ENCODE measurements at places on chromosomes 13 and 19.

DNA sequence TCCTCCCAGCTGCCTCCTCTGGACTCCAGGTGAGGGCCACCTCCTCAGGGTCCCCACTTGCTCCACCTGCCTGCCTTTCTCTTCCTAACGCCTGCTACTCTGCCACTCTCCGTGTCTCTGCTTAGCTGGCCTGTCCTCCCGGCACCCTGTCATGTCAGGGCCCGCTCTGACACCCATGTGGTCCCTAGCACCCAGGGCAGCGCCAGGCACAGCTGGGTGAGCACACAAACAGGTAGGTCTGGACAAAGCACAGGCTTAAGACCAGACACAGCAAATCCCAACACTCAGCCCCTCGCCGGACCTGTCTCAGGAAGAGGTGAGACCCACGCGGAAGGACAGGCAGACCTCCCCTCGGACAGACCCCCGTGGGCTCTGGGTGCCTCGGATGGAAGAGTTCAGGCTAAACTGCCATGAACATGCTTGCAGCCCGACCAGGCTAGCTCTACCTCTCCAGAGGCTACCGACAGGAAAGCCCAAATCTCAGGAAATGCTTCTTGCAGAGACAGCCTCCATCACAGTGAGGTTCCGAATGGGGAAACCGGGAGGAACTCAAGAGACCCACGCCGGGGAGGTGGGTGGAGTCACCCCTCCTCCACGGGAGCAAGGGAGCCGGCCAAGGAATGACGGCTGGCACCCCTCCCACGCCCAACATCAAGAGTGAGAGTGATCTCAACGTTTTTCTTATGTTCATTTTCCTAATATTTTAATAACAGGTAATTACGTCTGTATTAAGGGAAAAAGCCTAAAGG lies 12.5 kb downstream of the ZNF787 start:
- peak; percentile 48 for DNase-seq

- peak; percentile 18 for DNase-seq
These were observed at the start of gene F7 for GRCh38 chr13:113105032-113105920. Gene F7, plus strand, starts transcription at chr13:113105791. Its CDS starts 51 bp downstream, at chr13:113105842.

GRCh38 chr13:26133286-26133685 lies 81.5 kb upstream of the SHISA2 start:
- no peak for DNase-seq

GRCh38 chr13:30721936-30722335 lies 13.4 kb upstream of the ALOX5AP start:
- DNase-seq = no peak

GRCh38 chr13:77545626-77546412 lies 10.3 kb downstream of the SCEL start:
- no peak for DNase-seq

DNA sequence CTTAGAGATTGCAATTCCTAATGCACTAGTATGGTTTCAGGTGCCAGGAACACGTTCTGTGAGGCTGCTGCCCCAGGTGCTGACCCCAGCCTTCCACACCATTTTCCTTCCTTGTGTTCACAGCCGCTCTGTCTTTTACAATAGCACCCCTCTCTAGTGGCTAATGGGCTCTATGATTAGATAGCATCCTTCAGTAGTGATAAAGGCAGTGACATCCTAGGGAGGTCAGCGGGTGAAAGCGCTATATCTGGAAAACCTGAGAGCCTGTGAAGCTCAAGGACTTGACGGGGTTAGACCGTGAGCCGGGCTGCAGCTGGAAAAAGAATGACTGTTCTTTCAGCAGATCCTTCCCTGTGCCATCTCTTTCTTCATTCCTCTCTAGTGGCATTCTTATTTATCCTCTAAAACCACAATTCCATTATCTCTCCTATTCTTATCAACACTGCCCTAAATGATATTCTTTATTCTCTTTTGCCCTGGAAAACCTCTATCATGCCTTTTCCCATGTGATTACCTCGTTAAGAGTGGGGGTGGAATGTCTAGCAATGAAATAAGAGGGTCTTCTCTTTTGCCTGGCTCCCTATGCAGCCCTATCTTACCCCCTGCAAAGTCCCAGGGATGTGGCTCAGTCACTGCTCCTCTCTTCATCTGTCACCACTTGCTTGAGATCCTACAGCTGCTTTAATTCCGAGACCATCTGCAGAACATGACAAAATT lies 21.8 kb downstream of the ALOX5AP start:
- DNase-seq = no peak

- peak; percentile 78 for DNase-seq
These were observed 82.2 kb downstream of the MIPEP start for GRCh38 chr13:23806874-23807526.

DNA sequence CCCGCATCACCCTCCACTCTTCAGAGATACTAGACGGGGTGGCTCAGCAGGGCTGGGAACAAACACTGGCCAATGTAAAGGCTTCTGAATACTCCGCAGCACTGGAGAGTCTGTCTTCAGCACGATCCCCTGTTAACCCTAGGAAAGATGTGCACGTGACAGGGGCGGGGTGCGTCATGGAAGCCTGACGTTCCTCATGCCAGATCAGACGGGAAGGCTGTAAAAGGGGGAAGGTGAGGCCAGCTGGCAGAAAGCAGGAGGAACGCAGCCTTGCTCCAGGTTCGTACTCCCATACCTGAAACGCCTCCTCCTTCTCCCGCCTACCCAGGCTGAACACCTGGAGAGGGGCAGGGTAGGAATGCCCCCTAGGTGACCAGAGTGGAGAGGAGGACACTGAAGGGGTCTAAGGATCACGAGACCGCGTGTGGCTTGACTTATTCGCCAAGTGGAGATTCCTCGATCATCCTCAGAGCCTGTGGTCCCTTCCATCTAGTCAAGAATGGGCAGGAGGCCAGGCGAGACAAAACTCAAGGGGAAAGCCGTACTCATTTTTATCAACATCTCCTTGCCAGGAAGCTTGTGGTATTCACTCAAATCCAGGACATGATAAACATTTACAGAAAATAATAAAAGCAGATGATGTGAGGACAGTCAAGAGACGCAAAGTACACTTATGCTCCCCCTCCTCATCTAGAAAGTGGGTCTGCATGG lies 18.2 kb upstream of the FFAR2 start:
- no peak for DNase-seq

- peak; percentile 55 for DNase-seq
These were observed 208.0 kb downstream of the SPRY2 start for GRCh38 chr13:80132741-80133601.

DNA sequence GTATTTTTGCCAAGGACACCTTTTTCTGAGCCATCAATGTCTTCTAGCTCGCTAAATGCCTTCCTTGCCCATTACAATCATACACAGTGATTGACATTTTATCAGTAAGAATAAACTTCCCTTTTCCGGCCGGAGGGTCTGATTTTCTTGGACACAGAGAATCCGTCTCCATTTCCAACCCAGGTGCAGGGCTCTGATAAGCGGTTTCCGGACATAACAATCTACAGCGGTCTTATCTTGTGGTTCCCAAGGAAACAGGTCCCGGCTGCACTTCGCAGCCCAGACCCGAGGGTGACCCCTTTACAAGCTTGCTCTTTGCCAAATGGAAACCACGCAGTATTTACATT lies 5.1 kb upstream of the ZNF77 start:
- no peak for DNase-seq

- no peak for DNase-seq
These were observed 28.5 kb downstream of the ATP11A start for GRCh38 chr13:112718318-112718717.

- peak; percentile 44 for DNase-seq
These were observed 1.1 kb downstream of the SHISA2 start for GRCh38 chr13:26050568-26051230.

DNA sequence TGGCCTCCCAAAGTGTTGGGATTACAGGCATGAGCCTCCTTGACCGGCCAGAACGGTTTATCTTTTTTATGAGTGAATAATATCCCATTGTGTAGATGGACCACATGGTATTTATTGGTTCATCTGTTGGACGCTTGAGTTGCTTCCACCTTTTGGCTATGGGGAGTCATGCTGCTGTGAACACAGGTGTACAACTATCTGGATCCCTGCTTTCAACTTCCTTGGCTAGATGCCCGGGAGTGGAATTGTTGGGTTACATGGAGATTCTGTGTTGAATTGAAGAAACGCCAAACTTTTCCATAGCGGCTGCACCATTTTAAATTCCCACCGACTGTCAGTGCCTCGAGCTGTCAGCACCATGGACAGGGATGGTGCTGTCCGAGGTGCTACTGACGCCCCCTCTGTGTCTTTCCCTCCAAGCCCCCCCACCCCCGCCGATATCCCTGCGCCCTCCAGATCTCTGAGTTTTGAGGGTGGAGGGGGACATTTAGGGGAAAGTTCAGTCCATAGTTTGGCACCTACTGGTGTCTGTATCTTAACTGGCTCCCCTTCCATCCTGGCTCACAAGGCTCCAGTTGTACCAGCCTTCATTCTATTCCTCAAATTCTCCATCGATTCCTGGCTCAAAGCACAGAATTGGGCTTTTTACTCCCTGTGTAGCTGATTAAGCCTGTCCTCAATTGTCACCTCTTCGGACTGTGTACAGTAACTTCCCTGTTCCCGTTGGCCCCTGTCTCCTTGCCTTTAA lies 27.3 kb downstream of the PNPLA6 start:
- DNase-seq = peak; percentile 11

DNA sequence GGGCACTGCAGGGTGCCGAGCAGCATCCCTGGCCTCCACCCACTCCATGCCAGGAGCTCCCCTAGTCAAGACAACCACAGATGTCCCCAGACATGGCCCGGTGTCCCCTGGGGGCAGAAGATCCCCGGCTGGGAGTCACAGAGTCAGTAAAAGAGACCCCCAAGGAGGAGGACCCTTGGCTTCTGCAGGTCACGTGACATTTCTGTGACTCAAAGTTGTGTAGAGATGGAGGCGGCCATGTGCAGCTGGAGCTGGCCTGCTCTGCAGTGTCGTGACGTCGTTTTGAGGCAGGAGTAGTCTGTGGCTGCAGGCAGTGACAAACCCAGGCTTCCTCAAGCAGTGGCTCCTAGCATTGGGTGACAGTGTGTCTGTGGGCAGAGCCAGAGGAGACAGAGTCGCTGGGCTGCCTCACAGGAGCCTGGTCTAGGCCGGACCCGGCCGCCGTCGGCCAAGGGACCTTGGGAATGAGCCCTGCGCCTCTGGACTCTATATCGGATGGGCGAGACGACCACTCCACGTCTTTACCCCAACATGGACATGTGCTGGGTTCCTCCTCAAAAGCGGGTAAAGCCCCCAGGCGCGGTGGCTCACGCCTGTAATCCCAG lies 7.7 kb upstream of the DIRAS1 start:
- DNase-seq = no peak

GRCh38 chr19:14515501-14516047 lies 2.6 kb downstream of the DNAJB1 start:
- DNase-seq = no peak

GRCh38 chr19:14096272-14096992 lies 5.9 kb upstream of the SAMD1 start:
- DNase-seq = no peak

GRCh38 chr13:29434217-29434945 lies 161.1 kb downstream of the SLC7A1 start:
- no peak for DNase-seq

DNA sequence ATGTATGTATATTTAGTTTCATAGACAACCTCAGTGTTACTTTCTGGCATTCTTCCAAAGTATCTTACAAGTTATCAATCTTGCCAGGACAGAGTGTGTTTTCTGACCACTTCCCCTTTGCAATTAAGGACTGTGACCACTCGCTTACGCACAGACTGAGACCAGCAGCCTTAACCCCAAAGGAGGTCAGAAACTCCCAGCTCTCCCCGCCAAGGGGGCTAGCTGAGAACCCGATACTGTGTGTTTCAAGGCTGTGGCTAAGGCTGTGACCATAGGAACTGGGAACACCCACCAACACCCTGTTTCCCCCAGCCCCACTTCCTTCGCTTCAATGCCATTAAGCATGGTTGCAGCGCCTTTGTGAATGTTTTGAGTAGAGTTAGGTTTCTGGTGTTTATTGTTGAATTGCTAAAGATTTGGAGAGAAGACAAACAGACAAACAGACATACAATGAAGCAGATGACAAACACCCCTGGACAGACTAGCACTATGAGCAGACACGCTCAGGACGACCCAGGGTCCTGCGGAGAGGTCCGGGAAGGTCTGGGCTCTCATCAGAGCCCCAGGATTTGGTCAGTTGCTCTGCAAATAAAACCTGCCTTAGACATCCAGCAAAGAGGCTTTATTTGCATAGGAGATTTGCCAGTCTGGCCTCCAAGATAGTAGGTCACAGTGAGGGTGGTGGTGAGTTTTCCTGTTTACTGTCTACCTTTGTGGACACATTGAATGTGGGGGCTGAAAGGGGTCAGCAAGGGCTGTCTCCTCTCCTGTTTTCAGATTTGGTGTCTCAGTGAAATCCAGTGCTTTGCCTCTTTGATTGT lies 25.0 kb upstream of the TNFSF11 start:
- DNase-seq = no peak

DNA sequence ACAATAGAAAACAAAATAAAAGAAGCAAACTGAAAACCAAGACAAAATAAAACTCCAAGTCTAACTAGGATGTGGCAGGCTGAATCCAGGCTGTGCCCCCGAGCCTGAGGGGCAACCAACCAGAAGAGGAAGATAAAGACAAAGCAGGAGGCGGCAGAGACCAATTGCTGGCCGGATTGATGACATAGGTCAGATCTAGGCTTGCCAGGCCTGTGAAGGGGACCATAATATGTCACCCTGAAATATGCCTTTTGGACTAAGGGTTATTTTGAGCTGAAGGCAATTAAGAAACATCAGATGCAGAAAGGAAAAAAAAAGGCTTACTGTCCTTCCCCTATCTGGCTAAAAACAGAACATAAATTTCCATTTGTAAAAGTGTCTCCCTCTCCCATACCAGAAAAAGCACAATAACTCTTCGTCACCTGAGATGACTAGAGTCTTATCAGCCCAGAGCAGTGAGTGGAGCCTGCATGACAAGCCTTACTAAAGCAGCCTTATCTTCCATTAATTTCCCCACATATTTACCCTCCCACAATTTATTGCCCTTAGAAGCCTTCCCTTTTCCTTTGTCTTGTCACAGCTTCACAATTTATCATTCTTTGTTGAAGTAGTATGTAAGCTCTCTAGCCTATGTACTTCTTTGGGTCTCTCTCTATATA lies 22.8 kb downstream of the ATP8A2 start:
- DNase-seq = no peak

- DNase-seq = peak; percentile 34
These were observed 3.1 kb upstream of the NEK3 start for GRCh38 chr13:52162279-52163101.

GRCh38 chr19:47723581-47723940 lies 10.3 kb downstream of the EHD2 start:
- peak; percentile 87 for DNase-seq

- DNase-seq = no peak
These were observed 289.2 kb downstream of the FGF9 start for GRCh38 chr13:21960108-21960507.

DNA sequence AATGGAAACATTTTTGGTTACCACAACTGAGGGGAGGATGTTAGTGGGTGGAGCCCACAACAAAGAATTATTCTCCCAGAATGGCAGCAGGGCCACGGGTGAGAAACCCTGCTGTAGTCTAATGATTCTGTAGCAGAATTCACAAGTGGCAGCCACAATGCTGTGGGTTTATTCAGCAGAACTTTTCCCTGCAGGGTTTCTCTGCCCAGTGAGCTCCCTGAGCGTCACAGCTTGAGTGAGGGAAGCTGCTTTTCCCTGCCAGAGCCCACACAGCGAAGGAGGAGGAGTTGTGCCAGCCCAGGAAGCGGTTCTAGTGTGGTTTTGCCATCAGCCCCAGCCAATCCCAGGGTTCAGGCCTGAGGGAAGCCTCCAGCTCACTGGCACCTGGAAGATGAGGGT lies 4.4 kb downstream of the ATP12A start:
- peak; percentile 13 for DNase-seq

All from adipocyte (in vitro differentiated cells).